ENCODE measurements at places on chromosomes 6 and 20. TPM values are rescaled to one million over a fixed set of nuclear protein-coding genes. Genes with fewer than 3 reads are reported as not detected.

GRCh38 chr20:34578025-34578424, 19.5 kb downstream of the MAP1LC3A start:
- H3K27me3 ChIP-seq = no peaks in the 10 kb centered on the region
- H3K4me3 ChIP-seq = no peak overlapping the region
- no peak overlapping the region for H3K27ac ChIP-seq

- H3K36me3 ChIP-seq = peaks cover 16% of the 10 kb centered on the region
- no peak overlapping the region for H3K4me3 ChIP-seq
- DNase-seq = no peak
- H3K27ac ChIP-seq = no peak overlapping the region
- H3K4me1 ChIP-seq = peaks cover 16% of the 10 kb centered on the region
Observed at GRCh38 chr6:38057994-38058393, 238.5 kb downstream of the ZFAND3 start.

GRCh38 chr20:60228255-60228654, 270.0 kb downstream of the CDH26 start:
- no peak for DNase-seq
- H3K4me3 ChIP-seq = no peak overlapping the region
- H3K27ac ChIP-seq = no peak overlapping the region
- H3K36me3 ChIP-seq = no peaks in the 10 kb centered on the region

GRCh38 chr20:43983904-43984361, 69.3 kb downstream of the TOX2 start:
- peaks cover 2% of the 10 kb centered on the region for H3K36me3 ChIP-seq
- H3K4me1 ChIP-seq = peaks cover 14% of the 10 kb centered on the region
- DNase-seq = no peak
- H3K4me3 ChIP-seq = no peak overlapping the region
- no peak overlapping the region for H3K27ac ChIP-seq
- H3K27me3 ChIP-seq = peaks cover 27% of the 10 kb centered on the region

- H3K36me3 ChIP-seq = peaks cover 16% of the 10 kb centered on the region
- no peak overlapping the region for H3K27ac ChIP-seq
- no peak overlapping the region for H3K4me3 ChIP-seq
- no peak for DNase-seq
- H3K4me1 ChIP-seq = peaks cover 42% of the 10 kb centered on the region
Observed at GRCh38 chr6:105759015-105759414, 327.1 kb upstream of the PRDM1 start.

DNA sequence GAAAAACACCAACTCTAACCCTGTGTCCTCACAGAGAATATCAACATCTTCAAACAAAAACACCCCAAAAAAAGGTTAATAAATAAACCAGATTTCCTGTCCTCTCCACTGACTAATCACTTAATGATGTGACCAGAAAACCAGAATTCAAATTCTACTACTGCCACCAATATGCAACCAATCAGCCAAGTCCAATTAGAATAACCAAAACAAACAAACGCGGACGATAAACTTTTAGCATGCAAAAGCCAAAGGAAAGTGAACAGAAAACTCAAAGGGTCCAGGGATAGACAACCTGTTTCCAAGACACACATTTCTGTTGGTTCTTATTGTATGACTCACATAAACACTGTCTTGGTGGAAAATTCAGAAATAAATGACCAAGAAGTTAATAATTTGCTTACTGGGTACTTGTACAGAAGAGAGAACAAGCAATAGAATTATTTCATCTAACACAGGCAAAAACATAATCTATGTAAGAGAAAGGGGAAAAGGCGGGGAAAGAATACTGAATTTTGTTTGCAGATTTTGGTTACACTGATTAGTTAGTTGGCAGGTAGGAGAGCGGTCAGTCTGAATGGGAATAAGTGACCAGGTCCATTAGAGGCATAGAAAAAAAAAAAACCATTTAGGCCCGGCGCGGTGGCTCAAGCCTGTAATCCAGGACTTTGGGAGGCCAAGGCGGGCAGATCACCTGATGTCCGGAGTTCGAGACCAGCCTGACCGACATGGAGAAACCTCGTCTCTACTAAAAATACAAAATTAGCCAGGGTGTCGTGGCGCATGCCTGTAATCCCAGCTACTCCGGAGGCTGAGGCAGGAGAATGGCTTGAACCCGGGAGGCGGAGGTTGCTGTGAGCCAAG, 34.1 kb downstream of the HFE start:
- H3K27ac ChIP-seq = peak overlapping the region; percentile 99
- peaks cover 4% of the 10 kb centered on the region for H3K27me3 ChIP-seq
- DNase-seq = no peak
- peaks cover 25% of the 10 kb centered on the region for H3K36me3 ChIP-seq
- peak overlapping the region; percentile 8 for H3K4me3 ChIP-seq

GRCh38 chr6:4010048-4010447, 68.9 kb downstream of the FAM217A start:
- peaks cover 62% of the 10 kb centered on the region for H3K4me1 ChIP-seq
- DNase-seq = no peak
- H3K27me3 ChIP-seq = no peaks in the 10 kb centered on the region
- no peak overlapping the region for H3K4me3 ChIP-seq
- H3K36me3 ChIP-seq = peaks cover 40% of the 10 kb centered on the region

Gene F13A1
- total RNA-seq = not detected

Gene HCRTR2
- total RNA-seq = not detected

Data from activated CD4-positive, alpha-beta T cell treated with anti-CD3 and anti-CD28 coated beads, Interleukin-2, amount 10 ng/mL, durations not matched to agents 7 days and 5 days (primary cell).